Uterus (tissue), 4 donors: ENCODE measurements at places on chromosomes 13 and 19. TPM values are rescaled to one million over a fixed set of nuclear protein-coding genes. Genes with fewer than 3 reads are reported as not detected.

Gene CYP4F8
- total RNA-seq: not detected

Gene PEX11G
- not detected for total RNA-seq

Gene CYP4F22
- total RNA-seq: not detected

Gene SIGLECL1
- total RNA-seq: 0.55 TPM

Gene ASF1B
- not detected for total RNA-seq

Gene CGB2
- total RNA-seq: not detected

Gene IGSF23
- not detected for total RNA-seq

Gene KCNC3
- 0.26 TPM for total RNA-seq

Gene CYP2F1
- total RNA-seq: not detected

DNA sequence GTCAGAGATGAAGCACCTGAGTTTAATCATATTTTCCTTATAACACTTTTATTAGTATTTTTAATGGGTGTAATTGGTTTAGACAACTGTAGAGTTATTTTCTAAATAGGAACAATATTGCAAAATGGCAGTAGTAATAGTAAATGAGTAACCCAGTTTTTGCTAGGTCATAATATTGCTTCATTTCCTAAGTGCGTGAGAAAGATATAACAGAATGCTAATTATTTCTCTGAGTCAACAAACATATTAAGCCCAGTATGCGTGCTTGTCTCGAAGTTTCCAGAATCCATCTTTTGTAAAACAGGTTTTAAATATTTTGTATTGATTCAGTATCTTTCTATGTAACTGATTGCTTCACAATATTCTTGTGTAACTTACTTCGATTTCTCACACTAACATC lies 315.3 kb downstream of the MYO16 start:
- DNase-seq: no peak

GRCh38 chr13:105342281-105342820 lies 1193.1 kb downstream of the EFNB2 start:
- no peak for DNase-seq

DNA sequence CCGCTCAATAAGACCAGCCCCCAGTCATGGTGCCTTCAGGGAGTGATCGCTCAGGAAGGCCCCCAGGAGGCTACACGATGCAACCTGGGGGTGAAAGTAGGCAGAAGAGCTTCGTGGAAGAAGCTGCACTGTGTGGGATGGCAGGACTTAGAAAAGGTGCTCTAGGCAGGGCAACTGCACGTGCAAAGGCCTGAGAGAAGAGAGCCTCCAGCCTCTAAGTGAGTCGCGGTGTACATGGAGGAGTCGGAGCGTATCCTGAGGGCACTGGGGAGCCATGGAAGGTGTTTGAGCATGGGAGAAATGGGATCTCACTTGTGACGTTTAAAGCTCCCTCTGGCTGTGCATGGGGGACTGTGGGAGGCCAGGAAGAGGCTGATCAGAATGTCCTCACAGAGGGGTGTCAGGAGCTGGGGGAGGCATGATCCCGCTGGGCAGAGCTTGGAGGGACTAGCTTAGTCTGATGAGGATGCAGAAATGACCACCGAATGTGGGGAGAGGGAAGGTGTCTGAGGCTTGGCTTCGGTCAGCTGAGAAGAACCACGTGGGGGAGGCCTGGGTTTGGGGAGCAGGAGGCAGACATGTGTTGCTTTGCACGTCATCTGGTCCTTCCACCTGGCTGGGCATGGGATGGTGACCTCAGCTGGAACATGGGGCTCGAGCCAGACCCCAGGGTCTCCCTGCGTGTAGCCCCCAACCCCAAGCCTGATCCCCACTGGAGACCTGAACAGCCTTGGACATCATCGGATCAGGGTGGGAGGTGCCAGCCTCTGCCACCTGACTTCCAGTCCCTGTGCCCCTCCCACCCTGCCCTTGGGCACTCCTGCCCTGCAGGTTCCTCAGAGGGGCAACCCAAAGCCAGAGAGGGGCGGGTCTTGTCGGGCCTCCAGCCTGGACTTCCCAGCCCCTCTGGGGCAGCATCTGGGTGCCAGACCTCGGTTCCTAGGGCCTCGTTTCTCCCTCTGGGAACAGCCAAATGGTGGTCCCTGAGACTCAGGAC lies 1.1 kb downstream of the APC2 start:
- no peak for DNase-seq

DNA sequence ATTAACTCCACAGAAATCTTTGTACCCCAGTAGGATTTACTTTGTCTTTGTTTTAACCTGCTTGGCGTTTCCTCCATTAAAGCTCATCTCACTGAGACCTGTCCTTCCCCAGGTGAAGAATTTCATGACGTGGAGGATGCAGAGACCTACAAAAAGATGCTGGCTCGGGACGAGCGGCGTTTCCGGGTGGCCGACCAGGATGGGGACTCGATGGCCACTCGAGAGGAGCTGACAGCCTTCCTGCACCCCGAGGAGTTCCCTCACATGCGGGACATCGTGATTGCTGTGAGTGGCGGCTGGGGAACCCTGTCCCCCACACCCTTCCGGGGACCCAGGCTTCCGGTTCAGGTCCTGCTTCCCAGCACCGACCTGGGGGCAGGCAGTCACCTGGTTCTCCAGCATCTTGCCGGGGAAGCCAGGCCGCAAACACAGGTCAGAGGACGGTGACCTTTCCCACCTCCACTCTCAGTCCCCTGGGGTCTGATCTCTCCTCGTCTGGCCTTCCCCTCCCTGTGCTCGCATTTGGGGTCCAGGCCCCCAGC lies 9.2 kb downstream of the RCN3 start:
- DNase-seq: no peak

DNA sequence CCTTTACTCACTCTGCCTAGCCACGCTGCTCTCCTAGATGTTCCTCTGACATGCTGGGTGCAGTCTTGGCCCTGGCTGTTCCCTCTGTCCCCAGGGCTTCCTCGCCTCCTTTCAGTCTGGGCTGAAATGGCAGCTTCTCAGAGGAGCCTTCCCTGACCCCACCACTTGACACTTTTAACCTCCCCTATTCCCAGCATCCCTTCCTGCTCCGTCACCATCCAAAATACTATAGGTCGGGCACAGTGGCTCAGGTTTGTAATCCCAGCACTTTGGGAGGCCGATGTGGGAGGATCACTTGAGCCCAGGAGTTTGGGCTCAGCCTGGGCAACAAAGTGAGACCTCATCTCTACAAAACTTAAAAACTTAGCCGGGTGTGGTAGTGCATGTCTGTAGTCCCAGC lies 2.6 kb downstream of the FAM187B start:
- no peak for DNase-seq

GRCh38 chr19:6543866-6544347 lies 13.1 kb downstream of the TNFSF9 start:
- no peak for DNase-seq

GRCh38 chr19:19203012-19203856 lies at the start of gene NR2C2AP:
NR2C2AP (minus strand) TSS chr19:19203414; CDS start chr19:19203060, 354 bp downstream.
- DNase-seq: peak; percentile 91

DNA sequence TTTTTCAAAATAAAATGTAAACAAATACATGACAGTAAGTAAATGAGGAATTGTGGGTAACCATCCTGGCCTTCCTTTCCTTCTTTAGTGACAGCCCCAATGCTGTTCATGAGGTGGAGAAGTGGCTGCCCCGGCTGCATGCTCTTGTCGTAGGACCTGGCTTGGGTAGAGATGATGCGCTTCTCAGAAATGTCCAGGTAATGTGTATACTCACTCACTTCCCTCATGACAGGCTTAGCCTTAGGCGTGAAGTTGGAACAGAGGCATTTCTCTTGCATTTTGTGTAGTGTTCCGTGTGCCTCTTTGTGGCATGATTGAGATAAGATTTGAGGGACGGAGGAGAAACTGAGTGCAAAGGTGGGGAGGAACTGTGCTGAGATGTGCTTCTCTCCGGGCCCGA lies 12.0 kb downstream of the NAXD start:
- no peak for DNase-seq

DNA sequence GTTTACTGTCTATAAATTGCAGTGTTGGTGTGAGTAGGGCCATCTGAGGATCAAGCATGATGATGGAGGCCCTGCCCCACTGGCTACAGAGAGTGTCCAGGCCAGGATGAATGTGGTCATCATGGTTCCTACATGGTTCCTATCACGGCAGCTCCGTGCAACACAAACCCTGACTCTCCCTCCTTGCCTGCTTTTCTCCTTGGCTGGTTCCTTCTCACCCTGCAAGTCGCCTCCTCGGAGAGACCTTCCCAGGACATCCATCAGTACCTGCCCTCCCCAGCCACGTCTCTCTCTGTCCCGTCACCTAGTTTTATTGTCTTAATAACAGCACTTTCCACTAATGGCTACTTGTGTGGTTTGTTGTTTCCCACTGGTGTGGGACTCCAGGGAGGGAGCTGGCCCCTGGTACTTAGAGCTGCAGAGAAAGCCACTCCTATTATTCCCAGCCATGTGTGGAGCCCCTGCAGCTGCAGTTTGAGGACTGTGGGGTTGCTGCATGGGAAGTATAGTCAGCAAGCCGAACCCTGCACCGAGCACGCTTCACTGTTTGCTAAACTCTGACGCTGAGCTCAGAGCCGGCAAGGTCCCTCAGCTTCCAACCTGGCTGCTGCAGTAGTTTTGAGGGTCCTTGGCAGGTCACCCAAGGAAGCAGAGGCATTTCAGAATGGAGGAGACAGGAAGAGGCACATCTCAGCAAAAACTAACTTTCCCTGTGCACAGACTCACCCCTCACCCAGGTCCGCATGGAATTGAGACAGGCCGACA lies 146.4 kb upstream of the VSTM2B start:
- no peak for DNase-seq

DNA sequence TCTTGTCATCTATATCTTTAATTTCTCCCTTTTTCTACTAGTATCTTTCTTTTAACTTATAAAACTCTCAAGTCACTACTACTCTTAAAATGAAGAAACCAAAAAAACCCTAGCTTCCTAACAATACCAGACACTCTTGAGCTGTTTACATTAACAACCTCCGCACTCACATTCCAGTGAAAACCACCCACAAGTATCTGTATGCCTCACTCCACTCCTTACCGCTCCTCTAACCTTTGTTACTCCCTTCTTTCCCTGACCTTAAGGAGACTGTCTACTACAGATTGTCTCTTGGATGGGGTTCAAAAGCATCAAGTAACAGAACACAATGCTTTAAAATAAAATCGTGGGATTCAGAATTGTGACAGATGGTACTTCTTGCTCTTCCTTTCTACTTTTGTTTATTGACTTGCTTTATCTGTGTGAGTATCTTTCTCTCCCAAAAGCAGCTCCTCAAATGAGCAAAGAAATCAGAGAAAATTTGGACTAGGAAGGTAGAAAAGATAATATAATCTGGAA lies 110.0 kb upstream of the FBXL3 start:
- no peak for DNase-seq

- DNase-seq: no peak
These were observed 5.8 kb downstream of the CEBPG start for GRCh38 chr19:33379151-33379829.

GRCh38 chr19:48606463-48607358 lies at the start of gene SPACA4:
SPACA4 (plus strand) TSS chr19:48606742; CDS start chr19:48606979, 237 bp downstream.
- DNase-seq: no peak

GRCh38 chr13:108368250-108368905 lies 98.9 kb downstream of the TNFSF13B start:
- DNase-seq: no peak

GRCh38 chr19:21587117-21587461 lies 81.7 kb downstream of the ZNF429 start:
- DNase-seq: no peak

- no peak for DNase-seq
These were observed 15.4 kb downstream of the FGF14 start for GRCh38 chr13:102386461-102386860.

DNA sequence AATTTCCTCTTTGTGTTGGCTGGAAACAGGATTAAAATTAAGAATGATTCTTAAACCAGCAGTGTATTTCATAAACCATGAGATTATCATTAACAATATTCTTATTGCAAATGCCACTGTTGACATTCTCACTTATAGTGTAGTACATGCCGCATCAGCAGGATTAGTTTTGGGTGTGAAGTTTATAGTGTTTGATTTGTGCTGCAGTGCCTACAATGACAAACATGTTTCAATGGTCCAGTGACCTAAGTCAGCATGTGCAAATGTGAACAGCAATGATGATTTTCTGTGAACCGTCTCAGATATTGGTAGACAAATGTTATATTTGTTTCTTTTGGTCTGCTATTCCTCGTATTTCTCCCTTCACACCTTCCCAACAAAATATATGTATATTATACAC lies 49.8 kb upstream of the TDRD3 start:
- DNase-seq: no peak

DNA sequence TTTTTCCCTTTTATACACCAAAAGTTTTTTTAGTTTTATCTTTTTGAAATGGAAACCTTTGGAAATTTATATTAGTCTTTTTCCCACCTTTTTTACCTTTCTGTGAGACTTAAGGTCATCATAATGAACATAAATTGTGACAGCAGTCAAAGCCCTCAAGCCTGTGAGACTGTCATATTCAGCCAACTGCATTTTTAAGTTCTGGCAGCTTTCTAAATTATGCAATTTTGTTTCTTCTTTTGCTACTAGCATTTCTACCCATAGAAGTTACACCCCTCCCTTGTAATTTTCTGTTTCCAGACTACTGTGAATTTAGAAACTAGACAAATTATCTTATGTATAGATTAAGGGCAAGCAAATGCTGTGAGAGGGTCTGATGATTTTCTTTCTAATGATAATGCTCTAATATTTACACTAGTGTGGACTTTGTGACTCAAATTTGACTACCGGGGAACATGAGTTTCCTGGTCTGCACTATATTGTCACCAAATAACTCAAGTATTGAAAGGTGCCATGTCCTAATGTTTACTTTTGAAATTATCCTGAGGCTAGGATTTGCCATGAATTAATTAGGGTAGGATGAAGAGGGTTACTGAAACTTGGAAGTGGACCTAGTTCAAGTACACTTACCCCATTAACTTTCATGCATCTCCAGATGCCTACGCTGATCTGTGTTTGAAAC lies 43.7 kb downstream of the FRY start:
- DNase-seq: no peak

- DNase-seq: no peak
These were observed 232.5 kb downstream of the GPC5 start for GRCh38 chr13:91630946-91631345.

DNA sequence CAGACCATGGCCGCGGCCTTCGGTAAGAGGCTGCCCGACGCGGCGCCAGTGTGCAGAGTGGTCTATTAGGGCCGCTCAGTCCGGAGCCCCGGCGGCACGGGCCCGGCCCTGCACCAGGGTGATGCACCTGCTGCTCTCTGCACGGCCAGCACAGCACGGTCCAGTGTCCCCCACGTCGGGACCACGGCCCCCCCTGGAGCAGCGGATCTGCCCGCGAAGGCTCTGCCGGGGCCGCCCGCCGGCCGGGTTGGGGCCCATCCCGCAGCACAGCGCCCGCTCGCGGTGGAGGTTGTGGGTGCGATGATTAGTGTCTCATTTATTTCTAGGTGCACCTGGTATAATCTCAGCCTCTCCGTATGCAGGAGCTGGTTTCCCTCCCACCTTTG lies 7.9 kb downstream of the PTBP1 start:
- DNase-seq: no peak

- DNase-seq: no peak
These were observed 2.5 kb downstream of the ITM2B start for GRCh38 chr13:48235341-48236135.

GRCh38 chr13:113906571-113906970 lies 42.7 kb upstream of the GAS6 start:
- no peak for DNase-seq

- DNase-seq: no peak
These were observed 102.8 kb downstream of the EFNB2 start for GRCh38 chr13:106432636-106433035.

- no peak for DNase-seq
These were observed 1.4 kb downstream of the NWD1 start for GRCh38 chr19:16721051-16721450.

GRCh38 chr19:8221161-8221560 lies 12.0 kb downstream of the CERS4 start:
- no peak for DNase-seq

GRCh38 chr19:3760871-3761361 lies 576 bp downstream of the APBA3 start:
- no peak for DNase-seq
